ENCODE measurements at places on chromosomes 4 and X. TPM values are rescaled to one million over a fixed set of nuclear protein-coding genes. Genes with fewer than 3 reads are reported as not detected.

Gene CT83
- polyA plus RNA-seq, result not detected

DNA sequence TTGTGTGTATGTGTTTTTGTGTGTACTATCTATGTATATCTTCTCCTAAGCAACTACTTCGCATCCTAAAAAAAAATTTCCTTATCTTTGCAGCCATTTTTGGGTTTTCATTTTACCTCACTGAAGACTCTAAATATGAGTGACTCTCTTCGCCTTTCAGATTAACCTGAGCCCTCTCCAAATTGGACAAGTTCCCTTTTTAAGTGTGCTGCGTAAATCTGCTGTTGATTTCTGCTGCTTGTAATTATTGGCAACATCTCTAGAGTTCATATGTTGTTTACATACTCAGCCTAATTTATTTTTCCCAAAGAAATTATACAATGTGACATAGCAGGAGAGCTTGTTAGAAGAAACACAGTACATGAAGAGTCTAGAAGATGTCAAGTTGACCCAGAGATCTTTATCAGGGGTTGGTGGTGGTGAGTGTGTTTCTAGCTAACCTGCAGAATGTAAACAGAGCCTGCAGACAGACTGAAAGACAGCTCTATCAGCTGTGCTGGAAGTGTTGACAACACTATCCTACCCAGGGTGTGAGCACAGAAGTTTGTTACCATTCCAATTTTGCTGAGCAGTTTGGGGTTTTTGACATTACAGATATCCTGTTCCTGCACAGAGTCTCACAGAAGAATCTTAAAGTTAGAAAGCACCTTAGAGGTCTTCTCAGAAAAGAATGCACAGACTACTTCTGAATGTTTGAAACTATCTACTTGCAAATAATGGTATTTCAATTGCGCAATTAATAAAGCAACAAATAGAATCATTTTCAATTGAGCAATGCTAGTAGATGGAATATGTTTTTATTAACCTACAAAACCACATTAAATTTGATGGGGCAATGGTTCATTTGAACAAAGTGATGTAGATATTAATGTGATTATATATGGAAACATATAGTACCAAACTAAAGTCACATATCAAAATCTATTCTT, 12.5 kb downstream of the SOX3 start:
- no peak for DNase-seq

Gene CNKSR2
- polyA plus RNA-seq, result 11.7 TPM

DNA sequence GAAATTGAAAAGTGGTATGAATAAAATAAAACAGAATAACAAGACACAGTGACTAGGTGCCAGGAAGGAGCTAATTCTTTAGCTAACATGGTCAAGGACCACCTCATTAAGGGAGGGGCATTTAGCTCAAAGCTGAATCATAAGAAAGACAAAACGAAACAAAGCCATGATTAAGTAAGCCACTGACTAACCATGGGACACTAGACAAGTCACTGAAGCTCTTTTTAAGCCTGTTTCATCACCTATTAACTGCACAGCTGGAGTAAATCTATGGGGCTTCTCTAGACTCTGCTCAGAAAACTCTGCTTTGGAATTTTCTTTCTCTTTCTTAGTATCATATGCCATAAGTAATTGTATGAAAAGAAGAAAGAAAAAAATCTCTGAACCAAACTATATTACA, 49.8 kb upstream of the C1QTNF7 start:
- DNase-seq, result no peak

Gene SPIN2A
- polyA plus RNA-seq, result 3.5 TPM

Gene FAM90A26
- polyA plus RNA-seq, result not detected

Gene ZAR1
- polyA plus RNA-seq, result not detected

Gene COL4A5
- polyA plus RNA-seq, result 195 TPM

DNA sequence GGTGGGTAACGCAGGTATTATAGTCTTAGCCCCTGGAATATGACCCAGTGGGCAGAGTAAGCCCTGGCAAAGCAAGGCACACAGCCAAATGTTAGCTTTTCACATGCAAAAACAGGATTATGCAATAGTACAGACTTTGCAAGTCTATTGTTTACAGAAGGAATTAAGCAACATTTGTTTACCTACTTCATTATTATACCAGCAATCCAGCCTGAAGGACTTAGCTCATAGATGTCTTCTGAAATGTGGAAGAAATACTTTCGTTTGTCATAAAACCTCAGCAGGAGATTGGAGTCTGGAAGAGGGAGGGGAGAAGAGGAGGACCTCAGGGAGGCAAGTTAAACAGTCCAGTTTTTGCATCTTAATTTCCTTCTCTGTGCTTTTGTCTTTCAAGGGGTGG, 226.7 kb upstream of the CENPE start:
- DNase-seq, result no peak

Gene MTNR1A
- polyA plus RNA-seq, result not detected

Gene CT45A10
- 18.8 TPM for polyA plus RNA-seq

DNA sequence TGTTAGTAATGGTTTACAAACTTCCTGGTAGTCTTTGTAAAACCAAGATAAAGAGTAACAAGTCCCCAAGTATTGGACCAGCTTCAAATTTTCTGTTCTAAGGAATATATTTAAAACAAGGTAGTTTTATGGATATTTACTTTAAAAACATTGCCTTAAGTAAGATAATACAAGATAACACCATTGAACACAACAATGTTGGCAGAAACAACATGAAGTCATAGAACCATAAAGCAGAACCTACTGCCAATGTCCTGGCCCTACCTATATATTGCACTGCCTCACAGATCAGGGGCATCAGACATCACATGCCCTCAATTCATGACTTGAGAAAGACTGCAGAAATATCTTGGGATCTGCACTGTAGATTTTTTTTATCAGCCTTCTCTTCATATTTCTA, 1176.2 kb downstream of the PCDH7 start:
- DNase-seq, result no peak

Gene PAGE2B
- not detected for polyA plus RNA-seq

Gene DNAAF6
- polyA plus RNA-seq, result 2.1 TPM

Gene POU4F2
- not detected for polyA plus RNA-seq

DNA sequence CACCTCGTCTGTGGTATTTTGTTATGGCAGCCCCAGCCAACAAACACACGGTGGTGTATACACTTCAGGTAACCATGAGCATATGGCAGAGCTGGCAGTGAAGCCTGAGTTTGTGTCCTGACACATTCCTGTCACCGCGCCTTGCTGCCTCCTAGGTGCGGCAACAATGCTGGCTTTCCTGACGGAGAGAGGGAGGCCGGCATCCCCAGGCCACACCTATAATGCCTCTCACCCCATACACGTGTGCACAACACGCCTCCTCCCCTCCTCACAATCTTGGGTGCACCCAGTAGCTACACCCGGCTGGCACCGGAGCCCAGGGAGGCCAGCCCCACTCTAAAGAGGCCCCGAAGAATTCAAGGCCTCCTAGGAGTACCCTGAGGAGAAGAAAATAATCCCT, 158.5 kb downstream of the NSUN7 start:
- DNase-seq, result no peak

- DNase-seq, result no peak
Measured at GRCh38 chr4:88308587-88308986, 24.2 kb upstream of the PPM1K start.

Gene SPANXD
- not detected for polyA plus RNA-seq

GRCh38 chr4:6150046-6150735, 50.2 kb downstream of the JAKMIP1 start:
- no peak for DNase-seq

DNA sequence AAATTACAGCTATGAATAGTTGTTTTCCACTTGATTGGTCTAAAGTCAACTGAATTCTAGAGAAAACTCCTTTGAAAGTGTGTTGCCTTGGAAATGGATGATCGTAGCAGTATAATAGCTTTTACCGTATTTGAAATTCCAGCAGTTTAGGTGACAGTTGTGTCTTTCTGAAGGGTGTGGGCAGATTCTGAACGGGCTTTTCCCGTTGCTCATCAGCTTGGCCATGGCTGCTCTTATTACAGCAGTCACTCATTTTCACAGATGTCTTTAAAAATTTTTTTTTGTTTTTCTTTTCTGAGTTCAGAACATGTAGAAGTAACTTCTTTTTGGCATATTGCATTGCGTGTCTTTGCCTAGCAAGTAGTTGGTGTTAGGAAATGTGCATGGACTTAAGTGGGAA, 69.6 kb upstream of the SLC4A4 start:
- no peak for DNase-seq
